T-helper 22 cell (primary cell): ENCODE measurements at places on chromosomes 4 and X.

GRCh38 chrX:74923942-74924448 lies 1.3 kb downstream of the NEXMIF start:
- DNase-seq = no peak

GRCh38 chr4:52983563-52984303 lies 121.6 kb downstream of the RASL11B start:
- no peak for DNase-seq

DNA sequence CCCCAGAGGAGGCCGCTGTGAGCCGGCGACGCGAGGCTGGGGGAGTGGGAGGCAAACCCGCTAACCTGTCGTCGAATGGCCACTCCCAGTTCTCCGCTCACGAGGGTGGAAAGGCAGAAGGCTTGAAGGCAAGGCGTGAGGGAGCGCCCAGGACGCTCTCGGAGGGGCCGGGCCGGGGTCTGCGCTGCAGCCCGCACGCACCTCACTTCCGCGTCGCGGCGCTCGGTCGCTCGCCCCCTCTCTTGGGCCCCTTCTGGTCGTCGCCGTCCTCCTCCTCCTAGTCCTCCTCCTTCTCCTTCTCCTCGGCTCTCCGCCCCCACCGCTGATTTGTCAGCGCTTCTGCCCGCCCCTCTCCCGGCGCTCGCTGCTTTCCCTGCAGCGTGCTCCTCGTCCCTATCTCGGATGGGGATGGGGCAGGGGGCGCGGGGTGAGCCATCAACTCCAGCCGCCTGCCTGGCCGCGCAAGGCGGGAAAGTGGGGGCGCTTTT lies at the start of gene SNCA:
Gene SNCA, minus strand, starts transcription at position 265 of the 488 bp plus-strand sequence. CDS start 1,494 bp downstream, outside the sequence.
- peak; percentile 5 for DNase-seq

GRCh38 chrX:12239356-12240082 lies 101.2 kb downstream of the FRMPD4 start:
- no peak for DNase-seq

DNA sequence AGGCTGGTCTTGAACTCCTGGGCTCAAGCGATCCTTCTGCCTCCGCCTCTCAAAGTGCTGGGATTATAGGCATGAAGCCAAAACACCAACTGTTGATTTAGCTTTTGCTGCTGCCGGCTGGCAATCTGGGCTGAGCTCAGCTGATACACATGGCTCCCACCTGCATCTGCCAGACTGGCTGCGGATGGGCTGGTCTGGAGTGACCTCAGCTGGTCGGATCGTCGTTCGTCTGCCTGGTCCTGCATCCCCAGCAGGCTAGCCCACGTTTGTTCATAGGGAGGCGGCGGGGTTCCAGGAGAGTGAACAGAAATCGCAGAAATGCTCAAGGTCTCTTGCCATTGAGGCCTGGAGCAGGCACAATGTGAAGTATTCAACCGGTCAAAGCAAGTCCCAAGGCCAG lies 74.4 kb upstream of the DDX3X start:
- DNase-seq = no peak

- no peak for DNase-seq
Observed at GRCh38 chrX:14015294-14015693, 14.4 kb downstream of the GEMIN8 start.

- DNase-seq = no peak
Observed at GRCh38 chr4:184382189-184382846, 92.0 kb downstream of the IRF2 start.

DNA sequence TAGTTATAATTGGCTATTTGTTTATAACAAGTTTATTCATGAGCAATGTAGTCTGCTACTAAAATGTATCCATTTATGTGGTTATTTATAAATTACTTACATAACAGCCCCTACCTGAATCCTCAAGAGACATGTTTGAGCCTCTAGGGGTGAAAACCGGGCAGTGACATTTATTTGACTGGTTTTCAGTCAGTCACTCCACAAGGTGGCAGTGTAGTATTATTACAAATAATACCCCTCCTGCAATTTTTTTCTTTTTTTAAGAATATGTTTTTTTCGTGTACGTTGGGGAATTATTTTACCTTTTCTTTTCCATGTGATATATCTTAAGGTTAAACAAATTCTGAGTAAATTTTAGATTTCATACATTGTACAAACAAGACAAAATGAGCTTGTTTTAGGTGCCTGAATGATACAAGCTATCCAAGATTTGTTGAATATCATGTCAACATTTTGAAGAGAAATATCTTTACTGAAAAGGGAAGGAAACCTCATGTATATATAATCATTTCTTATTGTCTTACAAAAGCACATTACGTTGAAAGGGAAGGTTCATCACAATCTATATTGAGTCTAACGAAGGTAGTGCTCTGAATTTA lies 598.7 kb upstream of the TECRL start:
- no peak for DNase-seq

GRCh38 chr4:107744532-107744931 lies 24.5 kb upstream of the PAPSS1 start:
- DNase-seq = no peak

DNA sequence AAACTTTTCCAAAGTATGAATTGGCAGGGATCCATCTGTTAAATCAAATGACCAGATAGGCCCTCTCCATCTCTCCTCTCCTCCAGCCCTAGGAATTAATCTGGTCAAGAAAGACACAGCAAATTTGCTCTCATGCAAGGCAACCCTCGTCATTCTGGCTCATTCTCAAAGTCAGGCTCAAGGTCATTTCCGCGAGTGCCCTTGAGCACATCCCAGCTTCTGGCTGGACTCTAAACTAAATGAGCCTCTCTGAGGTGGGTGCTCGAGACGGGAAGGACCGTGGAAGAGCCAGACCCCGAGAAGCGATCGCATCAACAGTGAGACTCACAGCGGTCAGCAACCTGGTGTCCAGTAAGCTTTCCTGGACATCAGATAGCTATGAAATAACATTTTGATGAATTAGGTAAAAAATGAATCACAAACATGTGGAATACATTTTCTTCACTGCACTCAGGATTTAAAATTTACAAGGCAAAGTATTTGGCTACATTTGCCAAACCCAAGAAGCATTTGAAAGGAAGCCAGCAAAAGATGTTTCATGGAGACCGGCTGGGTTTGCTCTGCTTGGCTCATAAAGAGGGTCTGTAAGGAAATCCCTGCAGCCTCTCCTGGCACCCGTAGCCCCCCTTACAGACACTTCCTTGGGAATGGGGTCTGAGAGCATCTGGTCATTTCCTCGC lies 121.0 kb downstream of the ENPP6 start:
- DNase-seq = no peak

GRCh38 chrX:81278616-81279015 lies 76.7 kb downstream of the SH3BGRL start:
- DNase-seq = no peak

DNA sequence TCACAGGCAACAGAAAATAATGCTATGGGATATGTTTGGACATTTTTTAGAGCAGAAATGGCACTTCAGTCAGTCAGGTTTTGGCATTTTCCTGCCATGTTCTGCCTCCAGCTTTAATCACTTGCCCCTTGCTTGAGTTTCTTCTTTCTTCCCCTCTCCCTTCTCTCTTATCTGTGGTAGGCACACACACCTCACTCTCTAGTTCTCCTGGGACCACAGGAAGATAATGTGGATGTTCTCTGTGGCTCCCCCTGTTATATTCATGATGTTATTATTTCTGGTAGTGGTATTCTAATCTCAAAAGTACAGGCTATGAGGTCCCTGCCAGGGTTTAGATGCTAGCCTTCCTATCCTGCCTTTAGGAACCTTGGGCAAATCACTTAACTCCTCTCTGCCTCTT lies 5.2 kb downstream of the HADH start:
- DNase-seq = no peak

DNA sequence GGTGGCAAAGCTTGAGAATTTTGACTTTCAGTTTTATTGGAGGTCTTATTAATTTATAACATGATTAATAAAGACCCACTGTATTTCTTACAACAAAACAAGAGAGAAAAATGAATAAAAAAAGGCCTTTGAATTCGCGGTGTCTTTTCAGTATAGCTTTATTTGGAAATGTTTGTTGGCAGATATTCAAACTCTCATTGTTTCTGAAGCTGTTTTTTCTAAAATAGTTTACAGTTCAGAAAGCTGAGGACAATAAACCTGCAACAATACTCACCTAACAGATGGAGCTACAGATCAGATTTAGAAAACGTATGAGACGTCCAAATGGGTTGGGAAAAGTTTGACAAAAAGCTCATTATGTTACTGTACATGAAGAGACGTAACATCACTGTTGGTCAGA lies 2.4 kb upstream of the SPARCL1 start:
- no peak for DNase-seq

DNA sequence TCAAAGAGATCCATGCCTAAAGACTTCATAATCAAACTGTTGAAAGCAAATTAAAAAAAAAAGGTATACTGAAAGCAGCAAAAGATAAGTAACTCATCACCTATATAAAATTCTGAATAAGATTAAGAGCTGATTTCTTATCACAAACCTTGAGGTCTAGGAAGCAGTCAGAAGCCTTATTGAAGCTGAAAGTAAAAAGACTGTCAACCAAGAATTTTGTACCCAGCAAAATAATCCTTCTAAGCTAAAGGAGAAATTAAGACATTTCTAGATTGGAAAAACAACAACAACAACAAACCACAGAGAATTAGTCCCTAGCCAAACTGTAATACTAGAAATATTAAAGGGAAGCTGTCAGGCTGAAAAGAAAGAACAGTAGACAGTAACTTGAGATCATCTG lies 622.9 kb downstream of the PCDH7 start:
- no peak for DNase-seq

DNA sequence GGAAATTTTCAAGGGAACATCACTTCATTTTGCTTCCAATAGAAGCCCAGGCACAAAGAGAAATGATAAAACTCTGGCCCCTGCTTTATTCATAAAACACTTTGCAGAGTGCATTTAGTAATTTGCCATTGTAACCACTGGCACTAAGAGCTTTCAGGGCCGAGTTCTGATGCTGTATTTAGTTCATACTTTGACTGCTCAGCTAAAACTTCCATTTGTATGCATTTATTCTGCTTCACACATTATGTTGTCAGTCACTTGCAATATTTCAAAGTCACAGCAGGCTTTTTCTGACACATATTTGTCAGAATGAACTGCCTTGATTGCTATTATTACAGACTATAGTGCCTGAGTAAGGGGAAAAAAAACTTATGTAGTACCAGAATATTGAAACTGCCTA lies 174.3 kb upstream of the ATOH1 start:
- DNase-seq = no peak

DNA sequence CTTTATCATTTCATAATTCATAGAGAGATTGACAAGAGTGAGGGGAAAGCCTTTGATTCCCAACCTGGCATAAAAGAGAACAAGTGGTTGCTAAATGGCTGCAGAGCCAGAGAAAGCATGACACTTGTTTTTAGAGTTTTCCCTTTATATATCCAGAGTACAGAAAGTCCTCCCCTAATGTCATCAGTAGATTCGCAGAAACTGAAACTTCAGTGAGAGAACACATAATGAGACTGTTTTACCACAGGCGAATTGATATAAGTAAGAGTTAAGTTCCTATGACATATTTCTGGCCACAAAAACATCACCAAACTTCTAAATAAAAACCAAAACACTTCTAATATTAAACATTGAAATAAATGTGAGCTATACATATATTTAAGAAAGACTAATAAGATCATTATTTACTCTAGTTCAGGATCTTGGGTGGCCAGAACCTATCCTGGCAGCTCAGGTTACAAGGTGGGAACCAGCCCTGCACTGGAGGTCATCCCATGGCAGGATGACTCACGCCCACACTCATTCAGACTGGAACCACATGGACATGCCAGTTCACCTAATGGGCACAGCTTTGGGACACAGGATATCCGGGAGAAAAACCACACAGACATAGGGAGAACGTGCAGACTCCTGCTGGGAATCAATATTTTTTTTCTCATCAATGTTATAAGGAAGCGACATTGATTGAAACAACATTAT lies 35.5 kb downstream of the NWD2 start:
- DNase-seq = no peak

DNA sequence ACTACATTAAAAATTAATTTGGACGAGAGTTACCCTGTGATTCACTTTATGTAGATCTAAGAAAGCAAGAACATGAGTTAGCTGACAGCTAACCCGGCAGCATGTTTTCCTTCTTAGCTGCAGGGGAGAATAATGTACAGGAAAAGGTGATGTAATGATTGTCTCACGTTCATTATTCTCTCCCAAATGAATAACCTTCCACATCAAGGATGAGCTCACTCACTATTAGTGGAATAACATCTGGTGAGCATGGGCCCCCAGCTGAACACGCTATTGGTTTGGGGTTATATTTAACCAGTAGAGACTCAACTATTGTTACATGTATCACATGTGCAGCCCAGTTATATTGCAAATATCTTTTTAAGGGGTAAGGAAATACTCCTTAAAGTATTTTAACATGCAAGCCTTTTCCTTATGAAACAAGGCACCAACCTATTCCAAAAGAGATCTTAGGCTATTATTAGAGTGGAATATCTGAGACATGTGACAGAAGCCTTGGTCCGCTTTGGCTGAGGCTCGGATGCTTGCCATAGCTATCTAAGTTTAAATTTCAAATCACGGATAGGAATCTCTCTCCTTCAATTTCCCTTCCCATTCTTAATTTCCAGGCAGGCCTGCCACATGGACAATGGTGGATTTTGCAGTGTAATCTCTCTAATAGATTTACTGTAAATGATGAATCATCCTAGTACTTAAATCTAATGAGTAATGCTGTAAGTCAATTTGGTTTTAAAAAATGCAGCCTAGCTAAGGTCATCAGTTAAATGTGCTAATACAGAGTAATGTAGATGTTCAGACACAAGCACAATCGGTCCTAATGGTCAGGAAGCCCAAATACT lies 99.0 kb upstream of the OTUD4 start:
- no peak for DNase-seq

DNA sequence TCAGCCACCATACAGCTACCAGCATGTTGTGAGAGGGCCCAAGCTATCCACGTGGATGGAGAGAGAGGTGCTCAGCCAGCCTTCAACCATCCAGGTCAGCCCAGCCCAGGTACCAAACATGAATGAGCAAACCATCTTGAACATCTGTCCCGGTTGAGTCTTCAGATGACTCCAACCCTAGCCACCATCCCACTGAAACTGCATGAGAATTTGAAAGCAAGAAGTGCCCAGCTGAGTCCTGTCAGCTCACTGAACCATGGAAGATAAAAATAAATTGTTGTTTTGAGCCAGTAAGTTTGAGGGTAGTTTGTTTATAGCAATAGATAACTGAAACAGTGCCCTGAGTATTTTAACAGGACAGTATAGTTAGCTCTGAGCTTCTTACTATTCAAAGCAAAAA lies 7.3 kb upstream of the SEL1L3 start:
- no peak for DNase-seq

DNA sequence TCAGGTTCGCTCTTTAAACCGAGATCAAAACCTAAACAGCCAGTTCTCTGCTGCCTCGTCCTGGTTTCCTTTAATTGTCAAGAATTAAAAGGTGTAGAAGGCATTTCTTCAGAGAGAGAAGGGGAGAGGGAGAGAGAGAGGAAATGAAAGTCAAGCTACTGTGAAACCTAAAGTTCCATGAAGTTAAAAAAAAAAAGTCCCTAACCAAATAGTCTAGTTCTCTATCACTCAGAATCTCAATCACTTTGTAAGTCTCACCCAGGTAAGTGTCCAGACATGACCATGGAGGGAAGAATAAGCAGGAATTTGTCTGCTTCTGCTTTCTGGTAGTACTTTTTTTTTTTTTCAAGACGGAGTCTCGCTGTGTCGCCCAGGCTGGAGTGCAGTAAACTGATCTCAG lies 18.8 kb upstream of the SMIM14 start:
- no peak for DNase-seq

GRCh38 chr4:109296527-109296926 lies 5.9 kb downstream of the COL25A1 start:
- DNase-seq = no peak

GRCh38 chrX:101220662-101221260 lies 1.2 kb downstream of the DRP2 start:
- no peak for DNase-seq
